Activated CD4-positive, alpha-beta T cell treated with anti-CD3 and anti-CD28 coated beads for 4 hours (primary cell): ENCODE measurements at places on chromosomes 2 and 18.

GRCh38 chr18:56662902-56663301 lies 11.7 kb downstream of the WDR7 start:
- DNase-seq, result no peak

- no peak for DNase-seq
Measured at GRCh38 chr2:119638685-119639554, 40.1 kb upstream of the TMEM177 start.

DNA sequence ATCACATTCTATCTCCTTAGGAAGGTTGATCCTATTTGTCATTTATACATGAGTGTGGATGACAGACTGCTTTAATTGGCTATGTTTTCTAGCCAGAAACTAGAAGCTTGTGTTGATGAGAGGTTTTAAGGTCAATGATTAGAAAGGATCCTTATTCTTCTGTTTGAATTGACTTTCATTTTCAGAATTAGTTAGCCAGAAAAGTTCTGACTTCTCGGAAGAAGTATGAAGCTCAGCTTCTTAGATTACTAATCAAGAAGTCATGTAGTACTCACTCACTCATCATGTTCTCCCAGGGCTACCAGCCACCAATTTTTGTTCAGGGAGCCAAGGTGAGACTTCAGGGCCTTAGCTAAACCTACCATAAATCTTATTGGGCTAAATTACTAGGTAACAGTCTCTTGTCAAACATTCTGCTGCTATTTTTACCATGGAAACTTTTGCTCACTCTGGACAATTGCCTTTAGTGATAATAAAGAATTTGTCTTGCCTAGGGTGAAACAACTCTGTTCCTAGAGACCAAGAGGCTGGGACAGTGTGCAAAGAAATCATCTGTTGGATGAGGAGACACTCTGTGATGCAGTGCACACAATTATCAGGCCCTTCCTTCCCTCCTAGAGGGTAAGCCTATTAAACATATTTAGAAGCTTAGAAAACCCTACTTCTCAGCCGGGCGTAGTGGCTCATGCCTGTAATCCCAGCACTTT lies 111.6 kb upstream of the DNMT3A start:
- DNase-seq, result no peak

DNA sequence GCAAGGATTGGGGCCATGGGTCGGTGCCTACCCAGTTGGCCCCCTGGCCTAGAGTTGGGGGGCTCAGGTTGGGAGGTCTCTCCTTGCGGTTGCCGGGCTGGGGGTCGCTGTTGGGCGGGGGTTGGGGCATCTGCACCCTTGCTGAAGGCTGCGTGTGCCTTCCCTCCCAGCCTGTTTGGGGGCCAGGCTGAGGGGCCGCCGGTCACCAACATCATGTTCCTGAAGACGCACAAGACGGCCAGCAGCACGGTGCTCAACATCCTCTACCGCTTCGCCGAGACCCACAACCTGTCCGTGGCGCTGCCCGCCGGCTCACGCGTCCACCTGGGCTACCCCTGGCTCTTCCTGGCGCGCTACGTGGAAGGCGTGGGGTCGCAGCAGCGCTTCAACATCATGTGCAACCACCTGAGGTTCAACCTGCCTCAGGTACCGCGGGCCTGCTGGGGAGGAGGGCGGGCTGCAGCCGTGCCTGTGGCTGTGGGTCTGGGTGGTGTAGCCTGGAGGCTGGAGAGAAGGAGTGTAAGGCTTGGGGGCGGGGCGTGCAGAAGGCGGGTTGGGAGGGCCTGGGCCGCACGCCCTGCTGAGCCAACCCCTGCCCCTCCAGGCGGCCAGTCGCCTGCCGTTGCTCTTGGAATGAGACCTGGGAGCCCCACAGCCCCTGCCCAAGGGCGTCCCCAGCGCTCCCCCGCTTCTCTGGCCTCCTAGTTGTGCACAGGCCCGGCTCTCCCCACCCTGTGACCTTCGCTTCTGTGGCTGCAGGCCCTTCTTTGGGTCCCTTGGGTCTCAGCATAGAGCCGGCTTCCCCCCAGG lies 7.2 kb upstream of the NEU4 start:
- DNase-seq, result no peak

- no peak for DNase-seq
Measured at GRCh38 chr2:54652540-54652939, 70.9 kb upstream of the EML6 start.

DNA sequence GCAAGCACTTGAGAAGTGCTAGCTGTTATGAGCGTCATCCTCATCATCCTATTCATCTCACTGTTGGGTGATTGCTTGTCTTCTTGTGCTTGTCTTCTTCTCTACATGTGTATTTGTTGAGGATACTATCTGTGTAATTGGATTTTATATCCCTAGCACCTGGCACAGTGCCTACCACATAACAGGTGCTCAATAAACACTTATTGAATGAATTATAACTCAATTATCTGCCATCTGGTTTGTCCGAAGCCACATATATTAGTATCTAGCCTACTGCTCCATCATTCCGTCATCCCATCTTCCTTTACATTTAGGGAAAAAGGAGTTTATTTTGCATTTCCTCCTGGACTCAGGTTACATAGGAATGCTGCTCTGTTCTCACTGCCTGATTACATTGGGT lies 330.4 kb upstream of the ETAA1 start:
- no peak for DNase-seq

GRCh38 chr2:164112105-164112504 lies 376.3 kb upstream of the FIGN start:
- DNase-seq, result no peak

- no peak for DNase-seq
Measured at GRCh38 chr2:55885127-55885943, 38.2 kb downstream of the EFEMP1 start.

DNA sequence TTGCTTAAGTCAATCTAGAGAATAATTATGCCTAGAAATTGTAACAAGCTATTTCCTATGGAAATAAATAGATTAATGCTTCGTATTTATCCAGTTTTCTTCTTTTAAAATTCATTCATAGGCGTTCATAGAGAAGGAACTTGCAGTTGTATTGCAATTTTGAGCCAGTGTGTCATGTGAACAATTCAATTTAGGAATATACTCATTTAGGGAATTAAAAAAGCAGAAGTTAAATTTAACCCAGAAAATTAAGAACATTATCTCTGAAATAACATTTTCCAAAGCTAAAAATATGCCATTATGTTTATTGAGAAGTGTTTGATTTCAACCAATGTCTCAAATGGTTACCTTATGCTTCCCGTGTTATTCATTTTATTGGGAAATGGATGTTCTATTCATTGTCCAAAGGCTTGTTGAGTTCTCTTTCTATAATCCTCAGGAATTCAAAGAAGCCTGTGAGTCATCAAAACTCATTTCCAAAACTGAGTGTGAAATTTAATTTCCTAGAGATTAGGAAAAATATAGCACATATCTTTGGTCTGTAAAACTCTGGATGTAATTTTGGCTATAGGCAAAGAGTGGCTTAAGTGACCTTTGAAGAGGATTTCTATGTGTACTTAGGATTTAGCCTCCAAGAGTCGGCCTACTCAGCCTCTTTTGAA lies 99.7 kb downstream of the SLC8A1 start:
- DNase-seq, result no peak

GRCh38 chr18:2644535-2644934 lies 11.0 kb upstream of the SMCHD1 start:
- no peak for DNase-seq

DNA sequence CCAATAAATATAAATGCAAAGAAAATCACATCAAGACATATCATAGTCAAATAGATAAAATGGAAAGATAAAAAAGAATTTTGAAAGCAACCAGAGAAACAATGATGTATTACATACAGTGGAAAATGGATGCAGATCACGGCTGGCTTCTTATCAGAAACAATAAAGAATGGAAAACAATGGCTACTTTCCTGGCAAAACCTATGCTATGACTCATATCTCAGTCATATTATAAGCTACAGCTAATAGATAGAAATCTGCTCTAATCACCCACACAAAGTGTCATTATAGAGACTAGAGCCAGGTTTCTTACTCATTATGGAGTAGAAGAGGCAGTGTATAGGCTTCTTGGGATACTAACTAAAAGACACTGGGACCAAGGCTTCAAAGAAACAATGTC lies 93.5 kb upstream of the TACR1 start:
- no peak for DNase-seq

DNA sequence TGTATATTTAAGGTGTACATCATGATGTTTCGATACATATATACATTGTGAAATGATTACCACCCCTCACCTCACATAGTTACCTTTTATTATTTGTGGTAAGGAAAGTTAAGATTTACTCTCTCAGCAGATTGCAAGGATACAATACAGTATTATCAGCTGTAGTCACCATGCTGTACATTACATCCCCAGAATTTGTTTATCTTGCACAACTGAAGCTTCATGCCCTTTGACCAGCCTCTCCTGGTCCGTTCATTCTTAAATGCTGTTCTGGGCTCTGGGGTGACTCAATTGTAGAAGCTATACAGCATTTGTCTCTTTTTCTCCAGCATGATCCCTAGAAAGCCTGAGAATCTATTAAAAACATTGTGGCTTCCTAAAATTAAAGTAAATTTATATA lies 90.8 kb downstream of the PTPRM start:
- no peak for DNase-seq

DNA sequence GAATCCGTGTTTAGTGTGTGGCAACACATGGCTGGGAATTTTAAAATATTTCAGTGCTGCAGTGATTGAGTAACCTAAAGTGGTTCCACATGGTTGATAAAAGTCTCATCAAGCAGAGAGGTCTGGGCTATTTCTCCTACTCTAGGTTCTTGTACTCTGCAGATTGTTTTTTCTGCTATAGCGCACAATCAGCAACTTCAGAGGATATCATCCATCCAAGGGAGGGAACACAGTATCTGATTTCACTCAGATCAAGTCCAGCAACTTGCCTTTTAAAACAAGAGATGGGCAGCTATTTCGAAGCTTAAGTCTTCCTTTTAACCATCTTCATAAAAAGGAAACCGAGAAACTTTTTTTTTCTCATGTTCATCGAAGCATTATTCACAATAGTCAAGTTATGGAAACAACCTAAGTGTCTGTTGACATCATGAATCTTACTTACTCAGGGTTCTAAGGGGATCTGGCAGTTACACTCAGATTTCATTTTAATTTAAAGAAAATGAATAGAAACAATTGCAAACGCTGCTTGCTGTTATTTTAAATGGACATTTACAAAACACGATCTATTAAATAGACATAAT lies 172.7 kb upstream of the TRIB2 start:
- DNase-seq, result no peak

DNA sequence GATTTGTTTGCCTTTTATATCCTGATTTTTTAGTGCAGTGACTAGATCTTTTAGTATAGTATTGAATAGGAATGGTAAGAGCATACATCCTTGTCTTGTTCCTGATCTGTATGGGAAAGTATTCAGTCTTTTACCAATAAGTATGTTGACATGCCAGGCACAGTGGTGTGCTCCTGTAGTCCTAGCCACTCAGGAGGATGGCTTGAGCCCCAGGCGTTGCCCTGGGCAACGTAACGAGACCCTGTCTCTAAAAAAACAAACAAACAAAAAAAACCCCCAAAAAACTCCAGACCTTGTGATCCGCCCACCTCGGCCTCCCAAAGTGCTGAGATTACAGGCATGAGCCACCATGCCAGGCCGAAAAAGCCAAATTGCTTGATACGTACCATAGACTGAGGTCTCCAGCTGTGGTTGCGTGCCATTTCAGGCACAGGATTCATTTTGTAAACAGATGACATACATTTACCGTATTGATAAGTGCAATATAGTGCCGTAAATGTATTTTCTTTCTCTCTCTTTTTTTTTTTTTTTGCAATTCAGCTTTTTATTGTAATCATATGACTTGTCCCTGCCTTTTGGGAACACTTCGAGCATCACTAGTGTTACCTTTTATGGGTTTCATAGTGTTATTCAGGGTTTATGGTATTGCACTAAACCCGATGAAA lies 18.5 kb downstream of the BIRC6 start:
- DNase-seq, result no peak

DNA sequence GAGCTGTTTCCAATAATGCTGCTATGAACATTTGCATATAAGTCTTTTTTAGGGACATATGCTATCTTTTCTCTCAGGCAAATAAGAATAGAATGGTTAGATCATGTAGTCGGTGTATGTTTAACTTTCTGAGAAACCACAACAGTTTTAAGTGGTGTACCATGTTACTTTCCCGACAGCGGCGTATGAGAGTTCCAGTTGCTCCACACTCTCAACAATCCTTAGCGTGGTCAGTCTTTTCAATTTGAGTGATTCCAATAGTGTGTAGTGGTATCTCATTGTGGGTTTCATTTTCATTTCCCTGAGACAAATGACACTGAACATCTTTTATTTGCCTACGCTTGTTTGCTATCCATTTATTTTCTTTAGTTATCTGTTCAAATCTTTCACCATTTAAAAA lies 149.5 kb downstream of the ACOXL start:
- no peak for DNase-seq

DNA sequence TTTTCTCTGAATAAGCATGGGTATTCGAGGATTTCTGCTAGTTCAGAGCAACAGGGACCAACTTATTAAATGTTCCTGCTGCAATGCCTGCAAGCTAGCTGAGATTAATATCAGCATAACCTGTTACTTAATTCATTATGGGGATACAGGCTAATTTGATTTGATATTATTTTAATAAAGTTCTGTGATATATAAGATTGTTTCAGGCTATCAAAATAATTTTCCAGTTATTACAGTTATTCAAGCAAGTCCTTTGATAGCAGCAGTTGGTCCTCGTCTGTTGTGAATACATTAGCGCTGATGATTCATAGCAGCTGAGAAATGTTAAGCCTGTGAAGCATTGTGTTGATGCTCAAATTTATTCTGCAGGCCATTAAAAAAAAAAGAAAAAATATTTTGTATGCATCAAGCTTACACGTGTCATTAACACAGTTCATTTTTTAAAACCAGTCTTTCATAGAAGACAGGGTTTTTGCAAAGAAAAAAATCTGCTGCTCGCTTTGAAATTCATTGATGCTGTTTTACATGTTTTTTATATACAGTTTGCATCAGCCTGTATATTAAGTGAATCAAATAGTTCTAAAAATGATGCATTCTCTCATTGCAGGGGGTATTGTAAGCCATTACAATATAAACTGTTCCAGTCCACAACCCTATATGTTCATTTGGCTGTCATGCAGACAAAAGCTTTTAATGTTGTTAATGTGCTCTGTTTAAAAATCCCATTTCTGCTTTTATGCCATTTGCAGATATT lies 482.5 kb downstream of the BCL11A start:
- DNase-seq, result no peak

GRCh38 chr2:231666171-231667095 lies 41.9 kb upstream of the PTMA start:
- no peak for DNase-seq

- DNase-seq, result no peak
Measured at GRCh38 chr2:64383016-64383591, 70.9 kb upstream of the LGALSL start.

DNA sequence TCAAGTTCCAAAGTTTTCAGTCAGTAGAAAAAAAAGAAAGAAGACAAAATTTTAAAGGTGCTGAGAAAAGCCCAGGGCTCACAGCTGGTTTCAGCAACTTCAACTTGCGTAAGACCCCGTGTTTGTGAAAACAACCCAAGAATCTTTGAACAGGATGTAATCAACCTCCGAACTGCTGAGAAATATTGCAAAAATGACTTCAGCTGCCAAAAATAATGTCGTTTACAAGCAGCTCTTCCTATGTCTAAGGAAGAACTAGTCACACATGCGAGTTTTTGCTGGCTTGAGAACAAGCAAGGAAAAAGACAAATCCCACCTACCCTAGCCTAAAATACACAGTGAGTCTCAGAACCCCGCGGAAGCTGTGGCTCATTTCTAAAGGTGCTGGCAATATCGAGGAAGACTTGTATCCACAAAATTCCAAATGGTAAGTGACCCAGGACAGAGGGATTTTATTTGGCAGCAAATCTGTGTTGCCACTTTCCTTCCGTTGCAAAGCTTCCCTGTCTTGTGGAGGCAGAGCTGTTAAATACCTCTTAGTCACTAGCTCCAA lies 59.8 kb upstream of the SLC8A1 start:
- DNase-seq, result no peak
